ENCODE measurements at places on chromosomes 16 and 17.

DNA sequence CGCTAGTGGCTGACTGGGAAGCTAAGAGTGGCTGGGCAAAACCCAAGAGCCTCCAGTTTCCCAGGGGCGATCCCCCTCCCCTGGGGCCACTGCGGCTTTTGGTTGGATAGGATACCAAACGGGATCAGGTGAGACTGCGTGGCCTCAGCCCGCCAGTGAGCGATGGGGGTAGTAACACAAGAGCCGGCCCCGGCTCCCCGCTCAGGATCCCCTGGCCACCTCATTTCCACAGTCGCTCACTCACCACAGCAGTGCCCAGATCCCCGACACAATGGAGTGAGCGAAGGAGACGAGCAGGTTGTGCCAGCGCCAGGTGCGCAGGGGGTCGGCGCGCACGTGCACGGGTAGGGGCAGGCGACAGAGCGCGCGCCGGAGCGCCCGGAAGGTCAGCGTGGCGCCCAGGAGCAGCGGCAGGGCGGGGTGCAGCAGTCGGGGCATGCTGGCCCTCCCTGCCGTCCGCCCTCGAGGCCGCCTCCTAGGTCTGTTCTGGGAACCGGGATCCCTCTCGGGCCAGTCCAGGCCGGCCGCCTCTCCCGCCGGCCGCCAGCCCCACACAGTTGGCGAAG is 290 bp downstream of the TLCD1 start:
- no peak for DNase-seq

GRCh38 chr16:27826893-27827289 is 236.6 kb downstream of the GSG1L start:
- no peak for DNase-seq

DNA sequence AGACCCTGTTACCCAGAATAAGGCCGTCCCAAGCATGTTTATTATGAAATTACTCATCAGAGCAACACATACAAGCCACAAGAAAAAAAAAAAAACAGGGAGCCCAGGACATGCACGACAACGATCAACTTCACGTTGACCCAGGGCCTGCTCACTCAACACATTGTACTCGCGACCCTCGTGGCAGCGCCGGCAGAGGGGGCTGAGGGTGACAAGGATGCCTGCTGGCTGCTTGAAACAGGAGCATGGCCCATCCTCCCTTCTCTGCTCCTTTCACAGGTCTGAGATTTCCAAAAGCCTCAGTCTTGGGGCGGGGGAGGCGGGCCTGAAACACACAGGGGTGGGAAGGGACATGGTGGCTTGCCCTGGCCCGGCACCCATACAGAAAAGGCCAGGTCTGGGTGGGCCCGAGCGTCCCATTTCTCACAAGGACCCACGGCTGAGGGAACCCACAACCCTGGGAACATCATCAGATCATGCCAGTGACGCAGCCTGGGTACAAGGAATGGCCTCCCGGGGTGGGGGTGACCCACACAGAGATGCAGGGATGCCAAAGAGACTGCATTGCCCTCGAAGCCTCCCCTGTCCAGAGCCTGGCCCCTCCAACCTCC is 21.1 kb upstream of the C16orf95 start:
- no peak for DNase-seq

DNA sequence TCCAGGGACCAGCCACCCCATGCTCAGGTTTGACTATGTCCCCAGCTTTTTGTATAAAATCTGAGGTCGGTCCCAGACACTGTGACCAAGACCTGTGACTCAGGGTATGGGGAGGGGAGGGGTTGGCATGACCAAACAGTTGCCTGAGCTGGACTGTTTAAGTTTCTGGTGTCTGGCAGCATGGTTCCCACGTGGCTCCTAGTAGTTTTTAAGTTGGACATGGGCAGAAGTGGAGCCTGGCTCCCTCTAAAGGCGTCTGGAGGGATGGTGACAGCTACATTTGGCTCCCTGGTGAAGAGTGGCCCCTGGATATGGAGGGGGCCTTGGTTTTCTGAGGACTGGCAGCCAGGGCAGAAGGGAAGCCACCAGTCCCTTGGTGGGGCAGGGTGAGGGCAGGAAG is 7.9 kb downstream of the SMCR8 start:
- no peak for DNase-seq

DNA sequence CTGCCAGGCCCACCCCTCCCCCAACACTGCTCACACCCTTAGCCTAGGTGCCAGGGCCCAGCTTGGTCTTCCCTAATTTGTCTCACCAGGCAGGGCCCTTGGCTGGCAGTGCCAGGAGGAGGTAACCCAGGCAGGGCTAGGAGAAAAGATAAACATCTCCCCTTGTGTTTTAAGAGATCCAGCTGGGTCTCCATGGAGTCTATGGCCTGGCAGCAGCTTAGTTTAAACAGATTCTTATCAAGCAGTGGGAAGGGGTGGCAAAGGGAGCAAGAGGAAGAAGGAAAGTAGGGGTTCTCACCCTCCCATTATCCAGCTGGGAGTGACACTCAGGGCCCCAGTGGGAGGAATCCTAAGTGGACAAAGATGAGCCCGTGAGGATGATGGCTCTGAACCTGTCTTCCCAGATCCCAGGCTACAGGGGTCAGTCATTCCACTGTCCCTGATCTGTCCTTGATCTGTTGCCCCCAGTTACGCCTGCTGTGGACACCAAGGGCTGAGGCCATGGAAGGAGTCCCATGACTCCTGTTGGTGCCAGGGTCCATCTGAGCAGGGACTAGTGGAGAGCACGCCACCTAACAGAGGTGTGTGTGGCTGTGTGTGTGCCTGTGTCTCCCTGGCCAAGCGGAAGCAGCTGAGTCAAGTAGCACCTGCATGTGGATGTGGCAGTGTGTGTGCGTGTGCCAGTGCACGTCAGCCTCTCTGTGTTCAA is 47.4 kb upstream of the MEIOC start:
- no peak for DNase-seq

Measured in activated naive CD8-positive, alpha-beta T cell treated with anti-CD3 and anti-CD28 coated beads, Interleukin-2, amount 50 U/mL, for 16 hours (primary cell).